CD4-positive, alpha-beta memory T cell (primary cell): ENCODE measurements at places on chromosomes 11 and 22. TPM values are rescaled to one million over a fixed set of nuclear protein-coding genes. Genes with fewer than 3 reads are reported as not detected.

Gene KRTAP5-8
- total RNA-seq: not detected

Gene APOL4
- not detected for total RNA-seq

Gene HTR3A
- not detected for total RNA-seq

Gene AHNAK
- 559 TPM for total RNA-seq

Gene SCUBE1
- not detected for total RNA-seq

Gene IMMP1L
- total RNA-seq: 16.3 TPM

Gene ALDH3B2
- not detected for total RNA-seq

- H3K4me3 ChIP-seq: no peak overlapping the region
- no peak for DNase-seq
- no peak overlapping the region for H3K27ac ChIP-seq
- H3K27me3 ChIP-seq: no peaks in the 10 kb centered on the region
- no peaks in the 10 kb centered on the region for H3K36me3 ChIP-seq
- H3K4me1 ChIP-seq: no peaks in the 10 kb centered on the region
Measured at GRCh38 chr11:110184456-110184855, 91.3 kb downstream of the ZC3H12C start.

DNA sequence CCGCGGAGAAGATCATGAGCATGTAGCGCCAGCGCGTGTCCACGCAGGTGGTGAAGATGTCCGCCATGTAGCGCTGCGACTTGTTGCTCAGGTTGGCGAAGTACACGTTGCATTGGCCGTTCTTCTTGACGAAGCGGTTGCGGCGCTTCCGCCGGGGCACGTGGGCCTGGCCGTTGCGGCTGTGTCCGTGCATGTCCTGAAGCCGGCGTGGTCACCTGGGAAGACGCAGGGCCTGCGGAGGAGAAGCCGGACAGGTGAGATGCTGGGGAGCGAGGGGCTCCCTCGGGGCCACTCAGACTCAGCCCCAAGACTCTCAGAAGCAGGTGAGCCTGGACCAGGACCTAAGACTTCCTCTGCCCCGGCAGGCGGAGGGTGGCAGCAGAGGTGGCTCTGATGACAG lies 27.1 kb downstream of the KCNJ4 start:
- H3K4me3 ChIP-seq: no peak overlapping the region
- no peaks in the 10 kb centered on the region for H3K27me3 ChIP-seq
- H3K4me1 ChIP-seq: no peaks in the 10 kb centered on the region
- no peak overlapping the region for H3K27ac ChIP-seq
- no peaks in the 10 kb centered on the region for H3K36me3 ChIP-seq
- DNase-seq: no peak

GRCh38 chr11:17489751-17490150 lies 13.1 kb upstream of the ABCC8 start:
- H3K4me3 ChIP-seq: no peak overlapping the region
- DNase-seq: no peak
- H3K4me1 ChIP-seq: no peaks in the 10 kb centered on the region
- no peaks in the 10 kb centered on the region for H3K36me3 ChIP-seq
- H3K27ac ChIP-seq: no peak overlapping the region

GRCh38 chr11:6646576-6646917 lies 9.1 kb downstream of the DCHS1 start:
- peak overlapping the region; percentile 54 for H3K27ac ChIP-seq
- peak overlapping the region; percentile 8 for H3K4me3 ChIP-seq
- peaks cover 44% of the 10 kb centered on the region for H3K4me1 ChIP-seq
- H3K27me3 ChIP-seq: no peaks in the 10 kb centered on the region
- no peaks in the 10 kb centered on the region for H3K36me3 ChIP-seq

- DNase-seq: no peak
- H3K4me1 ChIP-seq: no peaks in the 10 kb centered on the region
- H3K27me3 ChIP-seq: no peaks in the 10 kb centered on the region
- H3K27ac ChIP-seq: no peak overlapping the region
Measured at GRCh38 chr11:11409901-11410300, 56.9 kb upstream of the CSNK2A3 start.

- no peaks in the 10 kb centered on the region for H3K27me3 ChIP-seq
- no peak overlapping the region for H3K27ac ChIP-seq
- H3K4me1 ChIP-seq: no peaks in the 10 kb centered on the region
- H3K36me3 ChIP-seq: no peaks in the 10 kb centered on the region
- DNase-seq: no peak
Measured at GRCh38 chr11:16262645-16262955, 93.7 kb downstream of the SOX6 start.

DNA sequence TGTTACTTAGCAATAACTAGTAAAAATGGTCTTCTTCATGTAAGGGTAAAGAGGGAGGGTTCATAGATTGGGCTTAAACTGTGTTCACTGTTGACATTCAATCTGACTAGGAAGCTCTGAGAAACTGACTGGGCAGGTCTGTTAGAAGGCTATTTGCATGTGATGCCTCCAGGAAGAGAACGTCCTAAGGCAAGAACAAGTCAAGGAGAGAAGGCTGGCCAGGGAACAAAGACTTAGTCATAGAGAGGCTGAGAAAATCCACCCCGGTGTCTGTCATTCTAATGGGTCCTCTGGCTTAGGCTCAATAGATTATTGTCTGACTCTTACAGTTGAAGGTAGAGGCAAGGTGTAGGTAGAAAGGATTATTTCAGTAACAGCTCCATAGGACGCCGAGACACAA lies 50.3 kb upstream of the CD44 start:
- no peaks in the 10 kb centered on the region for H3K36me3 ChIP-seq
- no peak overlapping the region for H3K4me3 ChIP-seq
- H3K27me3 ChIP-seq: no peaks in the 10 kb centered on the region
- DNase-seq: no peak

- no peaks in the 10 kb centered on the region for H3K27me3 ChIP-seq
- no peak overlapping the region for H3K27ac ChIP-seq
- H3K4me3 ChIP-seq: no peak overlapping the region
- H3K36me3 ChIP-seq: no peaks in the 10 kb centered on the region
- peaks cover 10% of the 10 kb centered on the region for H3K4me1 ChIP-seq
Measured at GRCh38 chr22:23675502-23676415, 15.1 kb upstream of the RGL4 start.

DNA sequence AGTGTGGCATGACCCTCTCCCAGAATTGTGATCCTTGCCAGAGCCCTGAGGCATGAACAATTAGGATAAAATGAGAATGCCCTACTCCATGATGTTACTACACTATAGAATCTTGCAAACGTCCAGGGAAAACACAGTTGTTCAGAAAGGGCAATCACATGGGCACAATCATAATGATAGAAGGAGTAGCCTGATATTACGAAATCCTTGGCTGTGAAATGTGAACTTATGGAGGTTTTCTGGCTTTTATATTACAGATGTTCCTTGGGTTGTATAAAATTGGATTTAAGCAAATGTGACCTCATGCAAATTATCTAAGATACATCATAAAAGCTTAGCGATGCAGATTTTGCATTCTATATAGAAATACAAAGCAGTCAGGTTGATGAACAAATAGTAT lies 29.4 kb upstream of the TPH1 start:
- H3K4me3 ChIP-seq: no peak overlapping the region
- H3K4me1 ChIP-seq: no peaks in the 10 kb centered on the region
- no peaks in the 10 kb centered on the region for H3K27me3 ChIP-seq
- no peak for DNase-seq
- H3K27ac ChIP-seq: no peak overlapping the region
- H3K36me3 ChIP-seq: no peaks in the 10 kb centered on the region

GRCh38 chr11:76701294-76702040 lies 30.9 kb upstream of the LRRC32 start:
- DNase-seq: no peak
- no peaks in the 10 kb centered on the region for H3K4me1 ChIP-seq
- no peaks in the 10 kb centered on the region for H3K27me3 ChIP-seq
- H3K4me3 ChIP-seq: no peak overlapping the region
- no peaks in the 10 kb centered on the region for H3K36me3 ChIP-seq

GRCh38 chr11:106156290-106156937 lies 79.0 kb downstream of the AASDHPPT start:
- no peak for DNase-seq
- H3K27me3 ChIP-seq: no peaks in the 10 kb centered on the region
- no peaks in the 10 kb centered on the region for H3K36me3 ChIP-seq
- H3K4me1 ChIP-seq: no peaks in the 10 kb centered on the region
- no peak overlapping the region for H3K27ac ChIP-seq

DNA sequence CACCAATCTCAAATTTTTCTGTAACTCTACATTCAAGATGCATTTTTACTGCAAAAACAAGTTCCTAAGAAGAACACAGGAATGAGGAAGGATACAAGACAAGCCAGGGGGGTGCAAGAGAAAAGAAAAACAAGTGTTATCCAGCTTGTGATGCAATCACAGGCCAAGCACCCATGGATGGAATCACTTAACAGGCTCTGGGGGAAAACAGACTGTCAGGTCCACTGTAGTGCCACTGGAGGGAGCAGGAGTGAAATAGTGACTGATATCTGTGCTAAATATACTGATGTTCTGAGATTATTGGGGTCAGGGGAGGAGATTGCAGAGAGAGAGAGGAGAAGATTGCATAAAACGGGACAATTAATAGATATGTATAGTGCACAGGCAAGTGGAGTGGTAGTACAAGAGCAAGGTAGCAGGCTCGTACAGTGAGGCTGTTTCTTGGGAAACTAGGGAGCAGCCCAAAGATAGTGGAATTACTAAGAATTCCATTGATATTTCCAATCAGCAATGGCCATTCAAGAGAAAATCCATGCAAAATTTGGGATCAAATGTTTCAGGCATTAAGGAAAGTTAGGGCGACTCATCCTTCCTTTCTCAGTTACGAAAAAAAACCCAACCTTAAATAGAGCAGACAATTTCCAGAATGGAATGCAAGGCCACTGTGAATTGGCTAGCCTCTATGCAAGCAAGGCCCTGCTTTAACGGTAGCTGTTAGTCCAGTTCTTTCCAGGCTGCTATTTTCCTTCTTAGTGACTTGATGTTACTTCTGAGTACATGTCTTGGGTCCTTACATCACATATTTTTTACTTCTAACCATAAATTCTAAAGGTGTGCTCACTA lies 52.2 kb upstream of the CEP126 start:
- no peak overlapping the region for H3K27ac ChIP-seq
- no peaks in the 10 kb centered on the region for H3K4me1 ChIP-seq
- H3K4me3 ChIP-seq: no peak overlapping the region
- no peak for DNase-seq

DNA sequence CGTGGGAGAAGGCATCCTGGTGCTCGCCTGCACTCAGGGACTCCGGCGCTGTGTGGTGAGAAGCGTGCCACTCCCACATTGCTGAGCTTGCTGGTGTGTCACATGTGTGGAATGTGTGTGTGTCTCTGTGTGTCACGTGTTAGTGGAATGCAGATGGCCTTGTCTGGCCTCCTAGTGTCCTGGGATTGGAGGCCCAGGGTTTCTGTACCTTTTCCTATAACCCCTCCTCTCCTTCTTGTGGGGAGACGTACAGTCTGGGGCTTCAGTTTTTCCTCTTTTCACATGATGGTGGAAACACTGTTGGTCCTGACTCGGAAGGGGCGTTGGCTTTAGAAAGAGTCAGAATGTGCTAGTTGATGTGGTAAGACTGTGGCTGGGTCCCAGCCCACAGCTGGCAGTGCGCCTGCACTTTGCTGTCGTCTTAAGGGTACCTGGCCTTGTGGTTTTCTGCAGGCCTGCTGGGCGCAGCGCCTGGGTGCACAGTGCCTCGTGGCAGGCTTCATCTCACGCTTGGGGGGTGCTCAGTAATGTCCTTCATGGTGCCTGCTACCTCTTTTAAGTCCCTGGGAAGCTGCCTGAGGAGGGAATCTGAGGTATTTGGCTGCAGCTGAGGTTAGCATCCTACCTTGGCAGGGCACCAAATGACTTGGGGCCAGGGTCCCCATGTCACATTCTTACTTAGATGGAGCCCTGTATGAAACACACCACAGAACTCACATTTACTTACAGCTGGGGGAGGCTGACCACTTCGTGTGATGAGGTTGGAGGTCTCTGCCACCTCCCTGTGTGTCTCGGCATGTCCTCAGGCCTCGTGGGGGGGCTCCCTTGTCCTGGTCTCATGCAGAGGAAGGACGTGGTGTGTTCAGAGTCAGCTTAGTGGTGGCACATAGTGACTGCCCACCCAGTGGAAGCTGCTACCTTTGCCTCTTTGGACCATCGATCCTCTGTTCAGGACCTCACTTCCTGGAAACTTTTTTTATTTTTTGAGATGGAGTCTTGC lies 61.9 kb downstream of the MED15 start:
- H3K27me3 ChIP-seq: no peaks in the 10 kb centered on the region
- peak overlapping the region; percentile 14 for H3K4me3 ChIP-seq
- peaks cover 72% of the 10 kb centered on the region for H3K36me3 ChIP-seq
- peak; percentile 94 for DNase-seq
- peak overlapping the region; percentile 54 for H3K27ac ChIP-seq

- no peak overlapping the region for H3K27ac ChIP-seq
- no peak for DNase-seq
- H3K27me3 ChIP-seq: no peaks in the 10 kb centered on the region
- no peak overlapping the region for H3K4me3 ChIP-seq
Measured at GRCh38 chr11:122663764-122664163, 8.2 kb downstream of the UBASH3B start.

- H3K4me1 ChIP-seq: peaks cover 22% of the 10 kb centered on the region
- H3K27me3 ChIP-seq: no peaks in the 10 kb centered on the region
- H3K4me3 ChIP-seq: peak overlapping the region; percentile 84
- DNase-seq: peak; percentile 42
- H3K27ac ChIP-seq: peak overlapping the region; percentile 43
Measured at GRCh38 chr11:57514538-57515331, 767 bp downstream of the SLC43A1 start.

DNA sequence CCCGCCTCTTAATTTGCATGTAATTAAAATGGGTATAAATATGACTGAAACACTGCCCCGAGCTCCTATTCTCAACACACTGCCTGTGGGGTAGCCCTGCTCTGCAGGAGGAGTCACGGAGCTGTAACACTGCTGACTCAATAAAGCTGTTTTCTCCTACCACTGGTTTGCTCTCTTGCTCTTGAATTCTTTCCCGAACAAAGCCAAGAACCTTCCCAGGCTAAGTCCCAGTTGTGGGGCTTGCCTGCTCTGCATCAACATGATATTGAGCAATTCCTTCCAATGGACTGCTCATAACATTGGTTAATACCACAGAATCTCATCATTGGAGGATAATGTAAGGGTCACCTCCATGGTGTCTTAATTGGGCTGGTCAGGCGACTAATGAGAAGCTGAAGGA lies 114.4 kb downstream of the FBXO7 start:
- H3K4me1 ChIP-seq: no peaks in the 10 kb centered on the region
- H3K36me3 ChIP-seq: no peaks in the 10 kb centered on the region
- H3K4me3 ChIP-seq: no peak overlapping the region
- H3K27me3 ChIP-seq: no peaks in the 10 kb centered on the region
- no peak for DNase-seq

DNA sequence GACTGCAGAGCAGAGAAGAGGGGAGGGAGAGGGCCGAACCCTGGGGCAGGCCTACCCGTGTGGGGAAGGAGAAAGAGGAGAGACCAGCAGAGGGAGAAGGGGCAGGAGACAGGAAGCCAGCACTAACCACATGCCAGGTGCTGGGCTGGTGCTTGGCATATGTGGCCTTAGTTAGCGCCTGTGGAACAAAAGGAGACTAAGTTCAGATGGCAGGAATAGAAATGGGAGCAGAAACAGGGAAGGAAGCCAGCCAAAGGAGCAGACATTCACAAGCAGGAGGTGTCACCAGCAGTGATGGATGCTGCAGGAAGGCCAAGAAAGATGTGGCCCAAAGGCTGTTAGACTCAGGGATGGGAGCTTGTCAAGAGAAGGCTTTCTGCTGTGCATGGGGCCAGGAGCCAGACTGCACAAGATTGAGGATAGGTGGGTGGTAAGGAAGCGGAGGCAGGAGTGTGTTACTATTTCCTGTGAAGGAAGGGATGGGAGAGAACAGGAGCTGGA lies 26.7 kb downstream of the TREH start:
- H3K27ac ChIP-seq: no peak overlapping the region
- no peaks in the 10 kb centered on the region for H3K36me3 ChIP-seq
- no peaks in the 10 kb centered on the region for H3K27me3 ChIP-seq
- H3K4me3 ChIP-seq: no peak overlapping the region
- peaks cover 8% of the 10 kb centered on the region for H3K4me1 ChIP-seq
- no peak for DNase-seq

GRCh38 chr11:95245581-95245980 lies 14.6 kb upstream of the SESN3 start:
- no peaks in the 10 kb centered on the region for H3K4me1 ChIP-seq
- no peak overlapping the region for H3K27ac ChIP-seq
- no peak overlapping the region for H3K4me3 ChIP-seq
- H3K36me3 ChIP-seq: no peaks in the 10 kb centered on the region
- no peaks in the 10 kb centered on the region for H3K27me3 ChIP-seq
